ENCODE measurements at places on chromosomes 4 and X.

DNA sequence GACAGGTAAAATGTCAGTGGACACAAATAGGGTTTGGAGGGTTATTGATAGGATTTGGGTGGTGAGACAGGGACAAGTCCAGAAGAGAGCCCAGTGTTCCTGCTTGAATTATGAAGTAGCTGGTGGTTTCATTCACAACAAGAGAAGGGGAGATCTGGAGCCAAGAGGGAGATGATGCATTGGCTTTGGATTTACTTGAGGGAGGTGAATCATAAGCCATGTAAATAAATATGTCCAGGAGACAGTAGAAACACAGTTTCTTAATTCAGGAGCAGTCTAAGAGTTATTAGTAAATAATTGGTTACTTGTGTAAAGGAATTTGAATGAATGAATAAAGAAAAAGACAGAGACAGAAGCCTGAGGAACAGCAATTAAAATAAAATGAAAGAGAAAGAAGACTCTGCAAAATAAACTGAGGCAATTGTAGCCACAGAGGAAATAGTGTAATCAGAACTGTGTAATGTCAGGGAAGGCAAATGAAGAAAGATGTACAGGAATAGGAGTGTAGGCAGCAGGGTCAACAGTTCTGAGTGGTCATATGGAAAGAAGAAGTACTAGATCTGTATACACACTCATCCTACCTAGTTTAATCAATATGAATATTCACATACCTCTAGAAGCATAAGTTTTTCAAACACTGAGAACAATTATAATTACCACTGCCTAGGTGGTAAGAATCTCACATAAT lies 50.2 kb upstream of the CXCL8 start:
- DNase-seq: no peak

DNA sequence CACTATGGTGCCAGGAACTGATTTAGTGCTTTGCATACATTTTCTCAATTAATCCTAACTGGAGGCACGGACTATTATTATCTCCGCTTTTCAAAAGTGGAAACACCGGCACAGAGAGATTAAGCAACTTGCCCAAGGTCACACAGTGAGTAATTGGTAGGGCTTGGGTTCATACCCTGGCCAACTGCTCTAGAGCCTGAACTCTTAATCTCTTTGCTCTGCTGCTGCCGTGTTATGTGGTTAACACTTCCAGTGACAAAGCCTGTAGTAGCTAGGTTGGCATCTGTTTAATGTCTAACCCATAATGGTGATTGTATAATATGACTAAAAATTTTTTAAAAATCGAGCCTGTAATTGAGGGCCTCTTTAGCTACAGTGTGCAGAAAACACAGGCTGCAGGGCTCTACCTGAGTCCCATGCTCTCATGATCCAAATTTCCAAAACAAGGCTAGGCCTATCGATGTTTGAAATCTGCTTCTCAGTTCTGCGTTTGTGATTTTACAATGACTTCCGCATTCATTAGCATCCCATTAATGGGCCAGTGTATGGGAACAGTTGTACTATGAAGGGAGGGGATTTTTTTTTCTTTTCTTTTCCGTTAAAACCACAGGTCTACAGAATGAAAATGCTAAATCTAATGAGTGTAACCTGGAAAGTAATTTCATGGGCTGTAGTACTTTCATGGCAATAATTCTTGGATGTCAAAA lies 219.3 kb upstream of the JADE1 start:
- no peak for DNase-seq

DNA sequence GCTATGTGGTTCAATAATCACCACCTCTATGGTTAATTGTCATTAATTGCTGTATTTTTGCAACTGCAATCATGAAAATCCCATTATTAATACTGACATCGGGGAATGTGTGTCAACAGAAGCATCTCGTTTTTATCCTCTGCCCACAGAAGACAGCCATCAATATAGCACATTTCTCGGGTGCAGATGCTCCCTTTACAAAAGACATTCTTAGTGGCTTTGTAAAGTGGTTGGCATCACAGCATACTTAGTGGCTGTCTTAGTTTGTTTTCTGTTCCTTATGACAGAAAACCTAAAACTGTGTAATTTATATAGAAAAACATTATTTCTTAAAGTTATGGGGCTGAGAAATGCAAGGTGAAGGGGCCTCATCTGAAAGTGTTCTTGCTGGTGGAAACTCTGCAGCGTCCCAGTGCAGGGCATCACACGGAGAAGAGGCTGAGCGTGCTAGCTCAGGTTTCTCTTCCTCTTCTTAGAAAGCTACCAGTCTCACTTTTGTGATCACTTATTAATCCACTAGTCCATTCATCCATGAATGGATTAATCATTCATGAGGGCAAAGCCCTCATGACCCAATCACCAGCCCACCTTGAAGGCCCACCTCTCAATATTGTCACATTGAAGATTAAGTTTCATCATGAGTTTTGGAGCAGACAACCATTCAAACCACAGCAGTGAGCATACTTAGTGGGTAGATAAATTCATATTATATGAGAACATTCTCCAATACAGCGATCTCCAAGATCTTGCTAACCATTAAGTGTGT lies 1067.7 kb upstream of the PABPC4L start:
- DNase-seq: no peak

DNA sequence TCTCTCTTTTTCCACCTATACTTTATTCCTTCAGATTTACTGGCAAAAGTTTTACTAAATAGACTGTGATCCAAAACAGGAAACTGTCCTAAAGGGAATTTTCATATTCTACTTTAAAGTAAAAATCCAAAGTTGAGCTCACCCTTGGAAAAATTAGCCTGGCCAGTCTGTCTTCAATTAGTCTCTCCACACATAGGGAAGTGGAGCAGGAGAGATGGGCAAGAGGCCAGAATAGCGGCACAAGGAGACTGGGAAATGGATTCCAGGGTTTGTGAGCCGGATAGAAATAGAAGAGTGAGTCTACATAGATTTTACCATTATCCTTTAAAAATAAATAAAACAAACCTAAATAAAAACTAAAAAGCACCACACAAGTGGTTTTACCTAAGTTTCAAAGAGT lies 16.2 kb upstream of the FRMD7 start:
- DNase-seq: no peak

DNA sequence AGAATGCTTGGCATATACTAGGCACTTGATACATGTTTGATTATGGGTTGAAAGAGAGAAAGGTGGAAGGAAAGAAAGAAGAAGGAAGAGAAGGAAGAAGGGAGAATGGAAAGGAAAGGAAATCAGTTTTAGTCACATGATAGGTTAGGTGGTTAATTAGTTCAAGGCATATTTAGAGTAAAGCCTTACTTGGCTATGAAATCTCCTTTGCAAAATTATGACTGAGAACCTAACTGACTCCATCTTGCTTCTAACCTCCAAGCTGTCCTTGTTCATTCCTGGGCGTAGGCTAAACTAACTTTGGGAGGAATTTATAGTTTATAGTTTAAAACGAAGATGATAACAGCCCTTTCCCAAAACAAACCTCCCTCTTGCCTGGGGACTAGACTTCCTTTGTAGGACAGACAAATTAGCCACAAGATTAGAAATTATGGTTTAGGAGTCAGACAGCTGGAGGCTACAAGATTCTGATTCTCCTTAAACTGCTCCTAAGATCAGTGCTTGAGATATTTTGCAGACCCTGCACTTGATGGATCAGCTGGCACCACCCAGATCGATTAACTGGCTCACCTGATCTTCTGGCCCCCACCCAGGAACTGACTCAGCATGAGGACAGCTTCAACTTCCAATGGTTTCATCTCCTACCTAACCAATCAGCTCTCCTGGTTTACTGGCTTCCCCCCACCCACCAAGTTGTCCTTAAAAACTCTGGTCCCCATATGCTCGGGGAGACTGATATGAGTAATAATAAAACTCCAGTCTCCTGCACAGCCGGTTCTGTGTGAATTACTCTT lies 55.0 kb downstream of the TXK start:
- DNase-seq: no peak

GRCh38 chrX:109707319-109707718 lies 25.7 kb downstream of the ACSL4 start:
- no peak for DNase-seq

GRCh38 chr4:155995069-155995468 lies 41.4 kb upstream of the CTSO start:
- no peak for DNase-seq

- DNase-seq: no peak
Measured at GRCh38 chr4:95572304-95572991, 23.7 kb upstream of the UNC5C start.

DNA sequence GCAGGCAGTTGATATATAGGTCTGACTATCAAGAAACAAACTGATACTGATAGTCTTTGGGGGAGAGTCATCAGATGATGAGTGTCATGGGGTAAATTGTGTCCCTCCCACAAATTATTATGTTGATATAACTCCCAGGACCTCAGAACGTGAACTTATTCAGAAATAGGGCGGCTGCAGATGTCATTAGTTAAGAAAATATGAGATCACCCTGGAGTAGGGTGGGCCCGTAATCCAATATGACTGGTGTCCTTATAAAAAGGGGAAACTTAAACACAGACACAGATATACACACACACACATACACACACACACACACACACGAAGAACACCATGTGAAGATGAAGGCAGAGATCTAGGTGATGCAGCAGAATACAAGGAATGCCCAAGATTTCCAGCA lies 32.7 kb upstream of the ARHGEF9 start:
- no peak for DNase-seq

- DNase-seq: no peak
Measured at GRCh38 chr4:88672987-88673386, 24.6 kb downstream of the NAP1L5 start.

- no peak for DNase-seq
Measured at GRCh38 chrX:94686071-94686470, 1012.1 kb downstream of the FAM133A start.

DNA sequence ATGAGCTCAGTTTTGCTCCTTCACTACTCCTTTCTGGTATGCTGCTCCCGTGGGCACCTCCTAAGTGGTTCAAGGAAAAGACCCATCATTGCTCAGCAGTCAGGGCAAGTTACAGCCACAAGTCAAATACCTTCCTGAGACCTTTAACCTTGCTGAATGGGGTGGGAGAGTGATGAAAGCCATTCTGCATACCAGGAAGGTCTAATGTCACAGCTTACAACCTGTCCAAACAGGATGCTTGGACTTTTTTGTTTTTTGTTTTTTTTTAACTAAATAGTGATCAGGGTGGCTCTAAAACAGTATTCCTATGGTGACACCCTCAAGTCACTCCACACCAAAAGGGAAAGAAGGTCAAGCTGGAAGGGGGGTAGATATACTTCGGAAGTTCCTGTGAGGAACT lies 93.1 kb downstream of the GPC3 start:
- no peak for DNase-seq

GRCh38 chr4:170248576-170248975 lies 158.8 kb upstream of the AADAT start:
- no peak for DNase-seq

- no peak for DNase-seq
Measured at GRCh38 chrX:42967681-42968300, 189.8 kb upstream of the PPP1R2C start.

DNA sequence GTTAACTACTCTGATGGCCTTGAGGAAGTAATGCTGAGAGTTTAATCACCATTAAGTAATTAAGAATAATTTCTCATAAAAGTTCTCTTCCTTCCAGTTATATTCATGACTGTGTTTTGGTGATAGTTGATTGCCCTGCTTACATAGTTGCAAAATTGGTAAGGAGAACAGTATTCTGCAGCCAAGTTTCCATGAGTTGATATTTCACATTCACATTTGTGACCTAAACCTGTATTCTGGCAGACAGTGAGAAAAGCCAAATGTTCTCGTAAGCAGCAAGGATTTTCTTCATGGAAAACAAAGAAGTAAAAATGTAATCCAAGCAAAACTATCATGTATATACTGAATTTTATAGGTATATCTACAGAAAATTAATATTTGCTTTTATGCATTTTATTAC lies 187.8 kb upstream of the NUDT6 start:
- DNase-seq: no peak

GRCh38 chrX:57366430-57366829 lies 79.9 kb downstream of the FAAH2 start:
- no peak for DNase-seq

DNA sequence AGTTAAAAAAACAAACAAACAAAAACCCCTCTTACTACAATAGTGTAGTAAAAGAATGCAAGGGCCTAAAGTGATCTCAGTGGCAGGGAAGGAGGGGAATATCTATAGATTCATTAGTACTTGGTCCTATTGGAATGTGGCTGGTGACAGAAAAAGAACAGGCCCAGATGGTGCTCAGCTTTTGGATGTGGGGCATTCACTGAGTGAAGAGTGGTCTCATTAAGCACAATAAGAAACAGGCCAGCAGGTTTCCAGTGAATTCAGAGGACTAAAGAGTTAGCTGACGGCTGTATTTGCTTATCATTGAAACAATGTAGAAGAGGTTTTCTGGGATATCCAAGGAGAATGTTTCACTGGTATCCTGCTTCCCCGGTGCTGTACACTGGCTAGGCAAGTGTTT lies 243.8 kb upstream of the HHIP start:
- DNase-seq: no peak

DNA sequence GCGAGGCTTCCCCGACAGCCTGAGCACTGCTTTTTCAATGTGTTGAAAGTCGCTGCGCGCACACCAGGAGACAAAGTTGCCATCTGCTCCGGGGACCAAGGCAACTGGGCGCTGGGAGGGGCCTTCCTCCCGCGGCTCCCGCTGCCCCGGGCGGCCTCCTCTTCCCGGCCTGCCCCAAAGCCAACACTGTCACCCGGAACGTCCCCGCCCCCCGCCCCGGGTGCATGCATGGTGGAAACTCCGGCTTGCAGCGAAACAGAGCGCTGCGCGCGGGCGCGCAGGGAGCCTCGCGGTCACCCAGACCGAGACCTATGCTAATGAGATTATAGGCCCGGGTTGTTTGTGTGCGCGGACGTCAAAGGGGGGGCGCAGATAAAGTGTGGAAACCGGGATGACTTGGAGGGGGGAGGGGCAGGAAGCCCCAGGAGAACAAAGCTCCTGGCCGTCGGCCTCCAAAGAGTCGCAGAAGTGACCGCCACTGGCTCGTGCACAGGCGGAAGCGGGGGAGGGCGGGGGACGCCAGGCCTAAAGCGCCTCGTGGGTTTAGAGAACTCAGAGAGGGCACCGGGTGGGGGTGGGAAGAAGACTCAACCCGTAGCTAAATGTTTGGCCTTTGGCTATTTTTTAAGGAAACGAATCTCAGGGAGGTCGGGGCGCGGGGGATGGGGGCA lies 88.8 kb downstream of the BCOR start:
- no peak for DNase-seq
